ENCODE measurements at places on chromosomes 3 and 15.

- DNase-seq, result no peak
Observed at GRCh38 chr15:70023769-70024491, 73.8 kb downstream of the TLE3 start.

DNA sequence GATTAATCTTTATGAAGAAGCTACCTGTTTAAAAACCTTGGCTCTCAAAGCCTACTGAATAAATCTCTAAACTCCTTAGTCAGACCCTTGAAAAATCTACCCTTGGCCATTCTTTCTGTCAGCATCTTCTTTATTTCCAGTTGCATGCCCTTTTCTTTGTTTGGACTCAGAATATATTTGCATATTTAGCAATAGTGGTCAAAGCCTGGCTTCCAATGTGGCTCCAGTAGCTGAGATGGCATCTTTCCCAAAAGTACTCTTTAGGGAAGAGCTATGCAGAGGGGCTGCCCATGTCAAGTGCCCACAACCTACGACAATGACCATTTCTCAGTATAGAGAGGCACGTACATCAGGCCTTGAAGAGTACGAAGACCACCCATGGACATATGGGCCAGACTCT lies 47.2 kb downstream of the TLNRD1 start:
- DNase-seq, result no peak

DNA sequence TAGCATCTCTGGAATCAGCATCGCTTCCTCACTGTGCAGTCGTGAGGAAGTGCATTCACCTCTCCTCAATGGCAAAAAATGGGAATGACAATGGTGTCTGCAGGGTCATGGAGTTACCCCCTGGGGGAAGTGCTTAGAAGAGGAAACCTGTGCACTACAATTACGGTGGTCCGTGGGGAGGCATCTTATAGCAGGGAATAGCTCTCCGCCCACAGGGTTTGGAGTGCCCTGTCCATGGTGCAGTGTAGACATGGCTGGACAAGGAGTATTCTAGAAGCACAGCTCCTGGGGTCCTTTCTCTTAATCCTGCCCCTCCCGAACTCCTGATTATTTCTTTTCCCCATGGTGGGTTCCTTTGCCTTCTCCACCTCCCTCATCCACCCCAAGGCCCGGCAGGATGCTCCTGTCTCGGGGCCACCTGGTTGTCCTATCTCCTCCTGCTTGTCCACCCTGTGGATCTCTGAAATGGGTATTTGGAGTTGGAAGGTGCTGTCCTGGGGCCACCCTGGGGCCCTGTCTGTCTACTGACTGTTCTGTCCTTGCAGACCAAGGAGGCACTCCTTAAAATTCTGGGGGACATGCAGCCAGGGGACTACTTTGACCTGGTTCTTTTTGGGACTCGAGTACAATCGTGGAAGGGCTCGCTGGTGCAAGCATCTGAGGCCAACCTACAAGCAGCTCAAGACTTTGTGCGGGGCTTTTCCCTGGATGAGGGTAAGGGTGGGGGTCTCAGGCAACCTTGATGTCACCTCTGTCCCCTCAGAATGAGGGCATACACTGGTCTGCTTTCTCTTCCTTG lies 5.2 kb downstream of the ITIH1 start:
- no peak for DNase-seq

GRCh38 chr3:150319900-150320299 lies 88.2 kb upstream of the TSC22D2 start:
- no peak for DNase-seq

- no peak for DNase-seq
Observed at GRCh38 chr3:50150863-50151686, 4.0 kb upstream of the SEMA3F start.

DNA sequence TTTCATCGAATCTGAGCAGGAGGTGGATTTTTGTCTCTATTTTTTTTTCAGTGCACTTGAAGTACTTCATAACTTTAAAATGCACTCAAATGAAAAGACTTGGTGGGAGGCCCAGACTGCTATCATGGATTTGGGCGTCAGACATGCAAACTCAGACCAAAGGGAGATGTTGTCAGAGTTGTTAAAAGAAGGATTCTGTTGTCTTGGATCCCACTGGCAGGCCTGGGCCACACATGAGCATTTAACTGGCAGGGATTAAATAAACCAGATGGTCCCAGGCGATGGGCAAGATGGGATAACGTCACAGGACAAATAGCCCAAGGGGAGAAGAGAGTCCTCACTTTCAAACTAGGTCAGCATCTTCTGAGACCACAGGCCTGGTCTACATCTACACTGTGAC lies 15.4 kb downstream of the RTP1 start:
- no peak for DNase-seq

GRCh38 chr3:141386126-141386488 lies 17.8 kb downstream of the ZBTB38 start:
- DNase-seq, result no peak

- DNase-seq, result no peak
Observed at GRCh38 chr3:42654331-42655201, 1.1 kb downstream of the ZBTB47 start.

- no peak for DNase-seq
Observed at GRCh38 chr3:177831361-177831760, 634.1 kb upstream of the TBL1XR1 start.

GRCh38 chr3:56339244-56339643 lies 129.0 kb downstream of the ERC2 start:
- DNase-seq, result no peak

GRCh38 chr3:168154089-168154488 lies 58.4 kb upstream of the GOLIM4 start:
- DNase-seq, result no peak

DNA sequence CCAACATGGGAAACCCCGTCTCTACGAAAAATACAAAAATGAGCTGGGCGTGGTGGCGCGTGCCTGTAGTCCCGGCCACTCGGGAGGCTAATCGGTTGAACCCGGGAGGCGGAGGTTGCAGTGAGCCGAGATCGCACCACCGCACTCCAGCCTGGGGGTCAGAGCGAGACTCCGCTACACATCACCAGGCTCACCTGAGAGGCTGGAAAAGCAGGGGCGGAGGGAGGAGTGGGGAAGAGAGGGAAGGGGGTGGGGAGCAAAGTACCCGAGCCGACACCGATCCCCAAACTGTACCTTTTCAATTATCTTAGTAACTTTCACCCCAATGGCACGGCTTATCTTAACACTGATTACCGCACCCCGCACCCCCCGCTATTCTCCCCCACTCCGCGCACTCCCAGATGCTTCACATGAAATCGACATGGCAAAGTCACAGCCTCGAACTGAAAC lies 46.4 kb upstream of the SYNM start:
- no peak for DNase-seq
